Renal cortex interstitium (tissue), 15 donors: ENCODE measurements at places on chromosomes 5 and 9. TPM values are rescaled to one million over a fixed set of nuclear protein-coding genes. Genes with fewer than 3 reads are reported as not detected.

DNA sequence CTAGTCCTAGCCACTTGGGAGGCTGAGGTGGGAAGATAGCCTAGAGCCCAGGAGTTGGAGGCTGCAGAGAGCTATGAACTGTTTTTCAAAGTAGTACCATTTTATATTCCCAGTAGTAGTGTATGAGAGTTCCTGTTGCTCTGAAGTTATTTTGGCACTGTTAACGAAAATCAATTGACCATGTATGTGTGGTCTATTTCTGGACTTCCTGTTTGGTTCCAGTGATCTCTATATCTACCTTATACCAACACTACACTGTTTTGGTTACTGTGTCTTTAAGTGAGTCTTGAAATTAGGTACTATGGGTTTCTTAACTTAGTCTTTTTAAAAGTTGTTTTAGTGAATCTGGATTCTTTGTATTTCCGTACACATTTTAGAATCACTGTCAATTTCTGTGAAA lies 13.6 kb downstream of the SLF1 start:
- DNase-seq = no peak

DNA sequence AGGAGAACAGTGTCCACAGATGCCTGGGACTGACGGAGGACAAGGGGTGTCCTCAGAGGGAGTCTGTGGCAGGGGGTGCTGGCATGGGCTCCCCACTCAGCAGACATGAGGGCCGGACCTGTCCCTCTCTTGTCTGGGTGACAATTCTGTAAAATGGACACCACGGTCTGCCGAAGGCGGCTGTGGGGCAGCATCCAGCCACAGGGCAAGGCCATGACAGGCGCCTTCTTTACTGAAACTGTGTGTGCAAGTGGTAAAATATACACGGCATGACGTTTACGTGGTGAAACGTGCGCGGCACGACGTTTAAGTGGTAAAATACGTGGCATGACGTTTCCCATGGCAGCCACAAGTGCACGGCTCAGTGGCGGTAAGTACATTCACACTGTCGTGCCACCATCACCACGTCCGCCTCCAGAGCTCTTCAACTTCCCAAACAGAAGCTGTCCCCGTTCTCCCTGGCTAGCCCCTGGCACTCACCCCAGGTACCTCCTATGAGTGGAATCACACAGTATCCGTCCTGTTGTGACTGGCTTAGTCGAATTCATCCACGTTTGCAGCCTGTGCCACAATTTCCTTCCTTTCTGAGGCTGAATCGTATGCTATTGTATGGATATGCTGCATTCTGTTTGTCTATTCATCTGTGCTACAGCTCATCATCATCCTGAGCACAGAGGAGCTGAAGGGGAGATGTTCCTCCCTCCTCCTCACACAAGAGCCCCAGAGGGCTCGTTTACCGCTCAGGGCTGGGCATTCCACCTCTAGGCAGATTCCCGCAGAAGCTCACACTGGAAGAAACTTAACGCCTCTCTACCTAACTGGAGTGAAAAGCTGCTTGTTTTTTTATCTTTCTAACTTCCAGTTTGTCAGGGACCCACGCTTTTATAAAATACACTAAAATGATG lies 52.5 kb downstream of the COL23A1 start:
- no peak for DNase-seq

DNA sequence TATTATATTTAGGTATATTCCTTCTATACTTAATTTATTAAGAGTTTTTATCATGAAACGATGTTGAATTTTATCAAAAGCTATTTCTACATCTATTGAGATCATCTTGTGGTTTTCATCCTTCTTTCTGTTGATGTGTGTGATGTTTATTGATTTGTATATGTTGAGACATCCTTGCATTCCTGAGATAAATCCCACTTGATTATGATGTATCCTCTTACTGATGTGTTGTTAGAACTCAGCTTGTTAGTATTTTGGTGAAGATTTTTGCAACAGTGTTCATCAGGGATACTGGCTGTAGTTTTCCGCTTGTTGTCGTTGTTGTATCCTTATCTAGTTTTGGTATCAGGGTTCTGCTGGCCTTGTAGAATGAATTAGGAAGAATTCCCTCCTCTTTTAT lies 213.6 kb downstream of the GDNF start:
- DNase-seq = no peak

DNA sequence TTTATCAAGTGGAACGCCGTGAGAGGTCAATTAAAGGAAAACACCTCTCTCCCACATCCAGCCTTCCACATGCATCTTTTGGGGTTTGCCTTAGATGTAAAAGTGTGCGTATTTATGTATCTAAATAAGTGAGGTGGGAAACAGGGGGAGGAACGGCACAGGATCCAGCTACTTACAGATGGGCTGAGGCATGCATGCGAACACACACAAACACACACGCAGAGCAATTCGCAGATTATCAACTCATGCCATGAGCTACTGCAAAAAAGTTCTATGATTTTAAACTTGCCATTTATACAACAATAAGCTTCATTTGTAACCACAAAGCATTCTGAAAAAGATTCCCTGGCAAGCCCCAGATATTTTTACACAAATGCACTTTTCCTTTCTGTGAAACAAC lies 242.1 kb downstream of the BNC2 start:
- no peak for DNase-seq

- no peak for DNase-seq
These were observed 94.7 kb upstream of the ERCC6L2 start for GRCh38 chr9:95780751-95781150.

Gene ST8SIA4
- polyA plus RNA-seq = 7.9 TPM

DNA sequence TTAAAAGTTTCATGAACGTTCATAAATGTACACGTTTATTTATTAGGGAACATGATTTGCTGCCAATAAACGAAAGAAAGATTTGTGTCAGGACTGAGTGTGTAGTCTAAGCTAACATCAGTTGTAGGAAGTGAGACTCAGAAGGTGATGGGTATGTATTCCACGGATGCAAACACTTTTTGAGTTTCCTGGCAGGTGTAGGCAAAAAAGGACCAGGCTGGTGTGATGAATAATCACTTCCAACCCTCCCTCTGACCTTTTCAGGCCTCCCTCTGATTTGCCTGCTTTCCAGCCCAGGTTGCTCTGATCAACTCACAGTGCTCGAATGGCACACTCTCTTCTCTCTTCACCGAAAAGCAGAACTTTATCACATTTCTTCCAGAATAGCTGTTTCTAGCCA lies 51.8 kb downstream of the BASP1 start:
- no peak for DNase-seq

- DNase-seq = no peak
These were observed 238.4 kb downstream of the NR2F1-AS1 start for GRCh38 chr5:93342563-93343061.

DNA sequence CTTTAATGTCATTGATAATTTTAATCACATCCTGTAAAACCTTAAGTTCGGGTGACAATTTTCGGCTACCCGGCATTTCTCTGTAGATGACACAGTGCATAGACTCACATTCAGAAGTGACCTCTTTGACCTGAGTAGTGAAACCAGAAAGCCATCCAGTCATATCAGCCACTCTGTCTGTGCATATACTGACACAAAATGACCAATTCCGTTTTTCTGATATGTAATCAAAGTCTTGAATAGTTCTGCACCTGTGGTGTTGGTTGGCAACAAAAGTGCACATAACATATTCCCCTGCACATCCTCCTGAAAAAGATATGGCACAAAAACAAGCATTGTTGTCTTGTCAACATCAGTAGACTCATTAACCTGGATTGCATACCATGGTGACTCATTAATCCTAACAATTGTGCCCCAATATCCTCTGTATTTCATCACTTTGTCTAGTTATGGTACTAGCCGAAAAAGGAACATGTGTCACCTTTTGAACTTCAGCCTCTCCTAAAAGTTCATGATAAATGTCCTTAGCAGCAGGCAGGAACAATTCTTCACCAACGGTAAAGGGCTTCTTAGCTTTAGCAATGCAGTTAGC lies 4.6 kb upstream of the HNRNPA0 start:
- no peak for DNase-seq

DNA sequence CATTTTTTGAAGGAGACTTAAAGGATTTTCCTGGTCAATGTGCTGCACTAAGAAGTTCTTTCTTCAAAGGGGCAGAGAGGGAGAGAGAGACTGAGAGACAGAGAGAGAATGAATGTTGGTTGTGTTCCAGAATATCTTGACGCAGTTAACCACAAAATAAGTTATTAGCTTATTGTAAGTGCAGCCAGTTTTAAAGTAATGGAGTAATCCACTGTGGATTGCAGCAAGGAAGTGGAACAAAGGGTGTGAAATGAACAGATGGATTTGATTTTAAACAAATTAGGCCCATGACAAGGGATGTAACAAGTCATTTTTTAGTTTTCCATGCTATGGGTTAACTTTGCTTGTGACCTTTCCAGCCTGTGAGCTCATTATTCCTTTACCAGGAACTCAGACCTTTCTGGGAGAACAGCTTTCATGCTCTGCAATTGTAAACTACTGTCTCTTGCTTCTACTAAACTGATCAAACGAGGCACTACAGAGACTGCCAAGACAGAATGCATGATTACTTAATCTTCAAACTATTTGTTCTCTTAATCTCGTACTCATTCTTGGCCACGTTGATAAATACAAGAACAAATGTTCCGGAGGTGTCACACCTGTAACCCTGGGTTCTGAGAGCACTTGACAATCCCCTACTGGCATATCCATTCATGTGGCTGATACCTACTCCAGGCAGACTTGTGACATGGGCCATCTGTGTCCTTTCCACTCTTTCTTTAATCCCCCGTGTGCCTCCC lies 131.1 kb downstream of the TLE1 start:
- DNase-seq = no peak

- no peak for DNase-seq
These were observed 512.2 kb upstream of the GRIA1 start for GRCh38 chr5:152978141-152978835.

- no peak for DNase-seq
These were observed 36.4 kb upstream of the ANGPTL2 start for GRCh38 chr9:127158786-127159324.

DNA sequence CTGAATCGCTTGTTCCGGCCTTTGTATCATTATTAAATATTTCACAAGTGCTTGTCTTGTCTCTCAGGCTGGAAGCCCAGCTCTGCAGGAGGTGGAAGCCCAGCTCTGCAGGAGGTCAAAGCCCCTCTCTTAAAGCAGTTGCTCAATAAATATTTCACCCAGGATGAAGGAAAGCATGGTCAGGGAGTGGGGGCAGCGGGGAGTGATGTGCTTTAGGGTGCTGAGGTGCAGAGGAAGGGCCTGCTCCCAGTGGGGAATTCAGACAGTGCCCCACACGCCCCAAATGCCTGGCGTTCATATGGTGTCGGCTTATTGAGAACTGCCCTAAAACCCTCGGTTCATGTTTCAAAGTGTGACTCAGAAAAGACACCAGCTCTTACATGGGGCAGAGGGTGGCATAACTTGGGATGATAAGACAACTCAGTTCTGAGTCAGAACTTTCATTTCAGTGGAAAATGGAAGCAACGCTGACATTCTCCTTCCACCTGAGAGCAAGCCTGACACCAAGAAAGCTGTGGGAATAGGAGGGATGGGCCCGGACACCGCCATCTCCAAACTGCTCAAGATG lies 114.3 kb upstream of the DAP start:
- no peak for DNase-seq

DNA sequence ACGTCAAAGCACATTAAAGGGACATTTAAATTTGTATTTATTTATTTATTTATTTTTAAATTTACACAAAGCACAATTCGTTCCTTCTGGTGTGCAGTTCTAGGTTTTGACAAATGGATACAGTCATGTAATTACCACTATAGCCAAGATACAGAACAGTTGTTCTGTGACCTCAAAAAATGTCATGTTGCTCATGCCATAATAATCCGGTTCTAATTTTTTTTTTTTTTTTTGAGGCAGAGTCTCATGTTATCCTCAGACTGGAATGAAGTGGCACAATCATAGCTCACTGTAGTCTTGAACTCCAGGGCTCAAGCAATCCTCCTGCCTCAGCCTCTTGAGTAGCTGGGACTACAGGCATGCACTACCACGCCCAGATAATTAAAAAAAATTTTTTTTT lies 7.8 kb downstream of the IGFBPL1 start:
- no peak for DNase-seq

GRCh38 chr5:156366521-156366920 lies 39.6 kb downstream of the SGCD start:
- no peak for DNase-seq

GRCh38 chr9:127390248-127390545 lies 6.8 kb upstream of the SLC2A8 start:
- no peak for DNase-seq

Gene SMAD5
- 68.9 TPM for polyA plus RNA-seq

Gene NR2F1
- 328 TPM for polyA plus RNA-seq
